ENCODE measurements at places on chromosomes 4 and X.

GRCh38 chr4:115279330-115279729 lies 165.9 kb upstream of the NDST4 start:
- DNase-seq = no peak

DNA sequence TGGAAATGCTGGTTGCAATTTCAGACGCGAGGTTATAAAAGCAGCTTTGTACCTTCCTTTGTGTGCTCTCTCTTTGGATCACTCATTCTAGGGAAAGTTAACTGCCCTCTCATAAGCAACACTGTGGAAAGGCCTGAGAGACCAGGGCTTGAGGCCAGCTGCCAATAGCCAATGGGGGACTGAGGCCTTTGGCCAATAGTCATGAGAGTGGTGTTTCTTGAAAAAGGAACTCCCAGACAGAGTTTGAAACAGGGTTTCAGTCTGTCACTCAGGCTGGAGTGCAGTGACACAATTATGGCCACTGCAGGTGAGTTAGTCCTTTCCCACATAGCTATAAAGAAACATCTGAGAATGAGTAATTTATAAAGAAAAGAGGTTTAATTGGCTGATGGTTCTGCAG lies 524.7 kb upstream of the SMIM31 start:
- no peak for DNase-seq

GRCh38 chr4:186724864-186725468 lies 1.3 kb upstream of the FAT1 start:
- DNase-seq = no peak

- no peak for DNase-seq
Measured at GRCh38 chrX:24468245-24468644, 3.2 kb downstream of the PDK3 start.
